Stimulated activated naive CD4-positive, alpha-beta T cell (primary cell): ENCODE measurements at places on chromosomes 2 and 18.

DNA sequence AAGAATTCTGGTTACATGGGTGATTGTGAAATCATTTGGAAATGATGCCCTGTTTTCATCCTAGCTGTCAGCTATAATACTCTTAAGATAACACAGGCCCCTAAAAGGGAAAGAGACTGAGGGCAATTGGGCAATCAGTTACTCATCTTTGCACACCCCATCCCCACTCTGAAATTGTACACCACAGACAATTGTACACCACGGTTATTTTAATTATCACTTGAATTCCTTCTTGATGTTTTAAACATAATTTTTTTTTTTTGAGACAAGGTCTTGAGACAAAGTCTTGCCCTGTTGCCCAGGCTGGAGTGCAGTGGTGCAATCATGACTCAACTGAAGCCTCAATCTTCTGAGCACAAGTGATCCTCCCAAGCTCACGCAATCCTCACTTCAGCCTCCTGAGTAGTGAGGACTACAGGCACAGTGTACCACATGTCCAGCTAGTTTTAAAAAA is 862.4 kb upstream of the ACVR2A start:
- DNase-seq = no peak

DNA sequence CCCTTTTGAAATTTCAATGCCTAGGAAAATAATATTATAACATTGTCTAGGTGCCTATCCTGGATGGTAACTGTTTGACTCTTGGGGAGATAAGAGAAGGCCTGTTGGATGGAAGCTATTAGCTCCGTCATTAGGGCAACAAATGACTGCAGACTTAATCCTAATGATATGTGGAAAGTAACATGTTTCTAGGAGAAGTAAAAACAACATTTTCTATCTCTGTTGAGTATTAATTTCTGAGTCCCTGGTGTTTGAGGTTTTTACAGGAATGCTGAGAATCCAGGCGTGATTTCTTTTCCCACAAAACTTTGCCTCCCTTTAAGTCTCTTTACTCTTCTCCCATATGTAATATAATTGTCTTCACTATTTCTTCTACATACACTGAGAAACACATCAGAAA is 159.1 kb downstream of the GALNT1 start:
- DNase-seq = no peak

GRCh38 chr2:39435741-39436591 is 1.1 kb downstream of the MAP4K3 start:
- DNase-seq = no peak

GRCh38 chr2:145038041-145038525 is 518.2 kb upstream of the ZEB2 start:
- no peak for DNase-seq

DNA sequence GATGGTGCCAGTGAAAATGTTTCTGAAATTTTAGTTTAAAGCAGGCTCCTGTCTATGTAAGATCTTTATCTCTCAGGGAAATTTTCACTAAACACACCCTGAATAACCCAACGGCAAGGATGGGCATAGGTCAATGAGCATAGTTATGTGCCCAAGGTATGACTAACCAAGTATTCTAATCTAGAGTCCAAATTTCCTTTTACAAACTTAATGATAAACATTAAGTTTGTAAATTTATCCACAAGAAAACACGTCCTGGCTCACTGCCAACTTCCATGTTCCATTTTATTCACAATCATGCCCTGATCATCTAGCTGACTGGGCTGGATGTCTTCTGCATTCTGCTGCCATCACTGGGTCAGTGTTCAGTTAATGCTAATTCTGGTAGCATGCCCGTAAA is 151.2 kb downstream of the SRBD1 start:
- no peak for DNase-seq

DNA sequence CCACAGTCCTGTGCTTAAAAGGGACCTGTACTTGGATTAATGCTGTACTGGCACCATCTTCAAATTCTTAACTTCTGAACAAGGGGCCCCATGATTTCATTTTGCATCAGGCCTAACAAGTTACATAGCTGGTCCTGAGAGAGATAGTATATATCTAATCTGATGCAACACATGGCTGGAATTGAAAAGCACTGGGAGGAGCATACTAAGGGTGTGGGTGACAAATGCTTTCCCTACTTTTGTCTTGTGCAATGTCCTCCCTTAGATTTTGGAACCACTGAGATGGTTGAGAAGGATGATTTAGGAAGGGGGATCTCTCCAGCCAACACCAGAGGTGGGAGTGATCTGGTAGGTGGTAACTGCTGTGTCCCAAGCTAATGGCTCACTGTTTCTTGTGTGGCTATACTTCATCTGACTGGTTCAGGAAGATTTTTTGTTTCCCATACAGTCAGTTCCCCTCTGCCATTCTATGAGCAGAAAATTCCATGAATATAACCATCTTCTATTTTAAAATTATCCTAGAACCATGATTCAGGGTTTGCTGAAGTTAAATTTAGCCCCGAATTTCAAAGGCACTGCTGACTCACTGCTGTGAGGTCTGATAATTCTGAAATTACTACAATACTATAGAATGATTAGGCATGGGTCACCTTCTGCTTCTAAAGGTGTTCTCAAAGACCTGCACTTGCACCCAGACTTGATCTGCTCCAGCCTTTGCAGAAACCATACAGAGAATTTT is 108.3 kb upstream of the NCKAP5 start:
- DNase-seq = no peak

DNA sequence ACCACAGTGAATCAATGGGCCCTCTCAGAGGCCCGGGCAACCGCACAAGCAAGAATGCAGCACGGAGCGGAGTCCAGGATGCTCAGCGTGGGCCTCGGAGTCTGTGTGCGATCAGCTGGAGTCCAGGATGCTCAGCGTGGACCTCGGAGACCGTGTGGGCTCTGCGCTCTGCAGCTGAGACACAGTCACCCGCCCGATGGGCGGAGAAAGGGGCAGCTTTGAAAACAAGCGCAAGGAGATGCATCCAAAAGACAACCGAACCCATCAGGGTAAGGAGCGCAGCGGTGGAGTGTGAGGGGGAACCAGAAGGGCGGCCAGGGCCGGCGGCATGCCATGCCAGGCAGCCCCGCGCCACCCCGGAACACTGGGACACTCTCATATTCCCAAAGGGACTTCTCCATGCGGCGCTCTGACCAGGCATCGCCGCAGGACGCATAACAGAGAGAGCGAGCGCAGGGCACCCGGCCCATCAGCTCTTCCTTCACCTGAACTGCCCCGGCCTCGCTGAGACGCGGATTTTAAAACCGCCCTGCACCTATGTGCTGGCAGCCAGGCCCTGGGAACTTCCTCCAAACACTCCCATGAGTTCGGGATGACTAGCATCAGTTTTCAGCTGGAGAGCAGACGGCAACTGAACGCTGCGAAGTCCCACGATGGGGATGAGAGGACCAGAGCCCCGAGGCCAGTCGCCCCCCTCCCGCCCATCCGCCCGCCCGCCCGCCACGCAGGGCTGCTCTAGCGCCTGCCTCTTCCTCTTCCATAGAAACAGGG is 44.7 kb downstream of the MC5R start:
- DNase-seq = no peak

- DNase-seq = no peak
Measured at GRCh38 chr2:162056796-162057399, 17.1 kb downstream of the DPP4 start.

DNA sequence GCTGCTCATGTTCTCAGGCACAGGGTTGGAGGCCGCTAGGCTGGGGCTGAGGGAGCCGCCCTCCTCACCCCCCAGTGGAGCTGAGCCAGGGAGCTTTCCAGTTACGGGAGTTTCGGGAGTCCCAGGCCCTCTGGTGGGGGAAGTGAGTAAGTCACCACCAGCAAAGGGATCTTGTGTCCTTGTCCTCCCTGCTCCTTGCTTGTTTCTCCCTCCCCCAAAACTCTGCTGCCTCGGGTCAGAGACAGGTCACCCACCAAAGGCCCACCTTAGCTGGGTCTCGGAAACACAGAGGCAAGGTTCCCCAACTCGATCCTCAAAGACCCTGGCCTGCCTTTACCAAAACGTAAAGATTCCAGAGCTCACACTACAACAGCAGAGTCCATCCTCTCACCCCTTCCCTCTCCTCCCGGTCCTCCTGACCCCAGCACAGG is 60.5 kb upstream of the POMC start:
- peak; percentile 16 for DNase-seq

- DNase-seq = no peak
Measured at GRCh38 chr2:109614715-109615636, 812 bp downstream of the SOWAHC start.

GRCh38 chr2:43605079-43605655 is 9.3 kb upstream of the THADA start:
- DNase-seq = no peak

DNA sequence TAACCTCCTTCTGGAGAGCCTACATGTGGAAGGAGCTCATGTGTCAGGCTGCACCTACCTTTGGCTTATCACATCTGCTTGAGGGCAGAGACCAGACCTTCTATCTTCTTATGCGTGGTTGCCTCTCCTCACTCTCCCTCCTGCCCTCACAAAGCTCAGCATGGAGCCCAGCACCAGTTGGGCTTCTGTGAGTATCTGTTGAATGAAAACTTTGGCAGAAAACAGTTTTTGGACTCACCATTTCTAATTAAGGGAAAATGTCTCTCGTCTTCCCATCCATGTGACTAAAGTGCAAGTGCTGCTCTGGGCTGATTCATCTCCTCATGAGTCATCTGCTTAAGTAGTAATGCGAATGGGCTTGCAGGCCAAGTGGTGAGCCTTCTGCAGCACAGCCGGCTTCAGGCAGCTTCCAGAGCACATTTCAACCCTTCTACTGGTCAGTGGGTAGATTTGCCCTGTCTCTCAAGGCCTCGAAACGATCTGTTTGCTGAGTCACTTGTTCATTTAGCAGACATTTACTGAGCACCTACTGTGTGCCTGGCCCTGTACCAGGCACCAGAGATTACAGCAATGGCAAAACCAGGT is 102.6 kb downstream of the VSNL1 start:
- no peak for DNase-seq
